Daoy (cell line): ENCODE measurements at places on chromosomes 3 and 15. TPM values are rescaled to one million over a fixed set of nuclear protein-coding genes. Genes with fewer than 3 reads are reported as not detected.

Gene OR5K2
- total RNA-seq = not detected in 2 replicates

Gene CSPG5
- total RNA-seq = 1.3 and 2.0 TPM in 2 replicates

DNA sequence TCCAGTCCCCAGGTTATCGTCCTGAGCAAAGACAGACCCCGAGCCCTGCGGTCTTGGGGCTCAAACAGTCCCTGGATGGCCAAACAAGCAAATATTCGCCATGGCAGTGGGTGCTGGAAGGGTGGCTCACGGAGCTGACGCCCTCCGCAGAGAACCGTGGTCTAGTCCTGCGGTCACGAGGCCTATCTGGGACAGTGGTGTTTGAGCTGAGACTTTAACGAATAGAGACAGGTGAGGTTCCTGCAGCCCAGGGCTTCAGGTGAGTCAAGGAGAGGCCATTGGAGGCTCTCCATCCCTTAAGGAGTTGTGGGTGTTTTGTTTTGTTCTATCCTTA, 399 bp upstream of the SUCLG2 start:
- no peak for DNase-seq

GRCh38 chr3:179957264-179957845, 79.4 kb downstream of the PEX5L start:
- no peak for DNase-seq

DNA sequence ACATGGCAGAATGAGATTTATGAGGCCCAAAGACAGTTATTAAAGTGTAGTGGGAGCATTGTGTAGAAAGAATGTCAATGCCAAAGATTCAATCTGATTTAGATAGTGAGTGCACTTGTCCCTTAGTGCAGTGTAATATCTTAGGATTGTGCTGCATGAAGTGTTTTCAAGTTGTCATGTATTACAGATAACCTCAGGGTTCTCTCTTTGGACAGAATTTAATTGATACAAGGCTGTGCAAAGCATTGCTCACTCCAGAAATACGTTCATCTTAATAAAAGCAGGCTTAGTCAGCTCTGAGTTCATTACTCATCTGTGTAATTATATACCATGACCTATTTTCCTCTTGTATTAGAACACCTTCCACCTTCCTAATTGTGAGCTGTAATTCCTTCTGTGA, 16.0 kb upstream of the GPR171 start:
- peak; percentile 67 for DNase-seq

Gene RASA2
- total RNA-seq = 13.7 and 17.1 TPM in 2 replicates

Gene CPOX
- 53.9 and 58.9 TPM in 2 replicates for total RNA-seq

Gene SUCLG2
- 20.3 and 22.1 TPM in 2 replicates for total RNA-seq

GRCh38 chr3:6155650-6156338, 705.1 kb upstream of the GRM7 start:
- no peak for DNase-seq

DNA sequence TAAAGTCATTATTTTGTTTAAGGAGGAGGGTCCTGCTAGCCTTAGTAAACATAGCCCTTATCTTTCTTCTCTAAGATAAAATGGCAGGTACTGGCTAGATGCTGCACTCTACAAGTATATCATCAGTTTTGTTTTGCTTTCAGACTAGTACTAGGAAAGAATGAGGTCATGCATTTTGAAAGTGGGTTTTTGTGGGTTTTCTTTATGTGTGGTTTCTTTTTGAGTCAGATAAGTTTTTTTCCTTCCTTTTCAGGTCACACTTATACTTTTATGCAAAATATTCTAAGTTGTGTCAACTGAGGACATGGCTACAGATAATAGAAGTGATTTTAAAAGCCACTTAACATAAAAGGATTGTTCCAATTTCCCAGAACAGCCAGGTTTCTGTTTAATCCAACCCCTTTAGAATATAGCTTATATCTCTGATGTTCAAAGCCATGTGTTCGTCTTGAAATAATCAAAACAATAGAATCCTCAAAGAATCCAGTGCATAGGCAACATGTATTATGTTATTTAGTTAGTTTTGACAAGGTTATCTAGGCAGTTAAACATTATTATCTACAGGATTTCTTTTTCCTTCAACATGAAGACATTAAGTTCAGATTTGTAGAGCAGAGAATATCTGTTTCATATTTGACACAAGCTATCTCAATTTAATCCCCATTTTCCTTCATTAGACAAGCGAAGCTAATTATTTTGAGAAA, 406.2 kb downstream of the RBMS3 start:
- peak; percentile 48 for DNase-seq

Gene FAM81A
- 1.4 and 1.6 TPM in 2 replicates for total RNA-seq

Gene CDHR4
- total RNA-seq = not detected in 2 replicates

- no peak for DNase-seq
These were observed 80.0 kb upstream of the TMC3 start for GRCh38 chr15:81454024-81454423.

- DNase-seq = no peak
These were observed 31.2 kb downstream of the H1-8 start for GRCh38 chr3:129574206-129574605.

DNA sequence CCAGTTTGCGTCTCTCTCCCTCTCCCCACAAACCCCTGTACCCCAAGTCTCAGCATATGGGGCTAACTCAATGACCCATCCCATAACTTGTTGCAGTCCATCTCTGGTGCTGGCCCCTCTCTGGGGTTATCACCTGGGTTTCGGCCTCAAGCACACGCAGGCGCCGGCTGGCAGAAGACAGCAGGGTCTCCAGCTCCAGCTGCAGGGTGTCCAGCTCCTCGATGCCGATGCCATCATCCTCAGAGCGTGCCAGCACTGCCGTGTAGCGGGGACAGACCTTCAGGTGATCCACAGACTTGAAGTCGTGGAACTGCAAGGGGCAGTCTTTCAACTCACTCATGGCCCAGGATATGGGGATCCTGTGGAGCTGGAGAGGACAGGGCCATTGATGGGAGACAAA, 1.1 kb downstream of the TADA3 start:
- DNase-seq = no peak

DNA sequence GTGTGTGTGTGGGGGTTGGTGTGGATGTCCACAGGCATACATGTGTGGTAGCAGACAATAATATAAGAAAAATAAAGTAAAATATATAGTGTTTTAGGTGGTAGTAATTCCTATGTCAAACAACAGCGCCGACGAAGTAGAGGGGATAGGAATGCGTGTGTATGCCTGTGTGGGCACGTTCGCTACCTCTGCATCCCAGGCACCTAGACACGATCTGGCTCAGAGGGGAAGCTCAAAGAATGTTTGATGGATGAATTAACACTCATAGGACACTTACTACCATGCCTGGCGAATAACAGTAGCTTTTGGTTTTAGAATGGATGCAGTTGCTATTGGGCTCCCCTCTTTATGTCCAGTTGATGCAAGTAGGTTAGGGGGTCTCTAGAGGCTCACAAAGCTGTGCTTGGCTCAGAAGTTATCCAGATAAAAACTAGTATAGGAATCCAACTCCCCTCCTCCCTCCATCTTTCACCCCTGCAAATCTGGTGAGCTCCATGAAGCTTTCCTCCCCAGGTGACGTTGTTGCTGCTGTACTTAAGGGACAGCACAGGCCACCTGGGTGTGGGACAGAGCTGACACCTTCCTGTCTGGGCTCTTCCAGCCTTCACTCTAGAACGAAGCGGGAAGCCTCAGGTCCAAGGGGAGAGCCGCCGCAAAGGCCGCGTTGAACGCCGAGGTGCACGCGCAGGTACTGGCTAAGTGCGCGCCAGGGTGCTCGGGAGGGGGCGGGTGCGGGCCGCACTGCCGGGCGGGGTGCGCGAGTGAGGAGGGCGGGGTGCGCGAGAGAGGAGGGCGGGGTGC, 192.6 kb upstream of the LYSMD4 start:
- peak; percentile 24 for DNase-seq

Gene KIF7
- 3.2 and 3.6 TPM in 2 replicates for total RNA-seq

Gene THAP10
- total RNA-seq = 7.6 and 9.6 TPM in 2 replicates

DNA sequence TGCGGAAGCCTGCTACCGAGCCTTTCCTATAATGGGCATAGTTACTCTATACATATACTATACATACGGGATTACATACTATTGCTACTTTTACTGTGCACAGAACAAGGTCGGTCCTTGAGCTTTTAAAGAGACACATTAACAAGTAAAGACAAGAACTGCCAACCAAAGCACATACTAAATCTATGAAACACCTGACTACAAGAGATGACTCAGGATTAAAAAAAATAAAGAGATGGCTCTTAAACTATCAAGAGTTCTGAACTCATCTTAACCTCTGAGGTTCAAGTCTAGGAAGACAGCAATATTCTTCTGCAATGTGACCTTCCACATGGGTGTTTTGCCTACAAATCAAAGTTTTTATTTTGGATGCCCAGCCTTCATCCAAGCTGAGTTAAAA, 106.8 kb downstream of the TNIK start:
- no peak for DNase-seq

DNA sequence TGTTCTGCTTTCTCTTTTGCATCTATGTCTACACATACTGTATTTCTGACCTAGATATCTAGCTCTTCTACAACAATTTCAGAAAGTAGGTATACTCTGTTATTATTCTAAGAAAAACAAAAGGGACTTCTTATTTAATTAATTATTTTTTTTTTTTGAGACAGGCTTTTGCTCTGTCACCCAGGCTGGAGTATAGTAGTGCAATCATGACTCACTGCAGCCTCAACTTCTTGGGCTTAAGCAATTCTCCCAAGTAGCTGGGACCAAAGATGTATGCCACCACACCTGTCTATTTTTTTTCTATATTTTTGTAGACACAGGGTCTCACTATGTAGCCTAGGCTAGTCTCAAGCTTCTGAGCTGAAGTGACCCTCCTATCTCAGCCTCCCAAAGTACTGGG, 130.6 kb downstream of the MBNL1 start:
- DNase-seq = peak; percentile 18

DNA sequence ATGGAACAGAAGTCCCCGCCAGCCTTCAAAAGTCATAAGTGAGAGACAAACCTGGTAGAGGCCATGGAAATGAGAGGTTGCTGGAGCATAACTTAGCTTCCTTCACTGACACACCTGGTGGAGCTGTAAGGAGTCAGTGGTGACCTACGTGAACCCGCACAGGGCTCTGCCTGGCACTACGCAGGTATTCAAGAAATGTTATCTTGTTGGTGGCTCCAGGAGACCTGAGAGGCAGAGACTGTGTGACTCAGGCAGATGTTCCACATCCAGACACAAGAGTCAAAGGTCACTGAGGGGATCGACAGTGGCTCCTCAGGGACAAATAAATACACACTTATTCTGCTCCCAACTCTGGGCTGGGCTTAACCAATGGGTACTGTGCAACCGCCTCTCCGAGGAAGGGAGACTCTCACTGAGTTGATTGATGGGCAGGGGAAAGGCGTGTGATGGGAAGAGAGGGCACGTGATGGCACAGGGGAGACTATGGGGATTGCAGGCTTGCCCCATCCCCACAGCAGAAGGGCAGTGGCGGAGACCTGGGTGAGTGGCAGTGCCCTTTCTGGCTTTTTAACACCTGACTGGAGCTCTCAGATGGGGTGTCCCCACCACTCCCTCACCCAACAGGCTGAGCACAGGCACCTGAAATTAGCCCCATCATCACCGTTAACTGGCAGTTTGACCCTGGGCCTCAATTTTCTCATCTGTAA, 111.7 kb upstream of the SMAD3 start:
- no peak for DNase-seq

- no peak for DNase-seq
These were observed 195.6 kb downstream of the FAM43A start for GRCh38 chr3:194880940-194881925.

Gene ATP8B4
- not detected in 2 replicates for total RNA-seq

- DNase-seq = no peak
These were observed 114.7 kb upstream of the CCNL1 start for GRCh38 chr3:157274644-157275137.

GRCh38 chr15:69824877-69825406, 272.8 kb downstream of the TLE3 start:
- no peak for DNase-seq

DNA sequence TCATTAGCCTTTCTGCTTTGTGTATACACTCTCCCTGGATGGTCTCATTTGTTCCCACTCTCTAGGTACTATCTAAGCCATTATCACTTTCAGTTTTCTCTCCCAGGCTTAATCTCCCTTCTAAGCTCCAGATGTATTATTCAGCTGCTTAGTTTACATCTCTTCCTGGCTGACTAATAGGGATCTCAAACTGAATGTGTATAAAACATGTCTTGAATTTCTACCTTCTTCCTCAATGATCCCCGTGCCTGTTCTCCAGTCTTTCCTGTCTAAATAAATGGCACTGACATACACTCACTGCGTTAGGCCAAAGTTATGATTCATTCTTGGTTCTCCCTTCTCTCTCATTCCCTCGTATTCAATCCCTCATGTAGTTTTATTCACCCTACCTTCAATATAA, 127.3 kb downstream of the NR2F2 start:
- DNase-seq = peak; percentile 12

GRCh38 chr3:39505866-39506742, 38.6 kb downstream of the MOBP start:
- no peak for DNase-seq

DNA sequence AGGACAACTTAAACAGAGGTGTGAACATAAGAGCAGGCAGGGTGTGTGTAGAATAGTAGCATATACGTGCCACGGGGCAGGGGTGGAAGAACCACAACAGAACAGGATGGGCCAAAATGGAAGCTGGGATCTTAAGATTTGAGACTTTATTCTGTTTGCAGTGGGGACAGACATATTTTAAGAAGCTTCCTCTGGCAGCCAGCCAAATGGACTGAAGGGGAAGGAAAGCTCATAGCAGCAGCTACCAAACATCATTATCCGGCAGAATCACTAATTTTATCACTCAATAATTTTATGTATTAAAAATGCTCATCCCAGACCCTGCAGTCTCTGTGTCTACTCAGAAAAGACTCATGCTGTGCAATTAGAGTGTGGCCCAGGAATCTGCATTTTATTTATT, 130.9 kb upstream of the CTDSPL start:
- no peak for DNase-seq
